ENCODE measurements at places on chromosomes 5 and 9. TPM values are rescaled to one million over a fixed set of nuclear protein-coding genes. Genes with fewer than 3 reads are reported as not detected.
A peak's percentile ranks its signal among the peaks of the same experiment; 100 is the strongest.

DNA sequence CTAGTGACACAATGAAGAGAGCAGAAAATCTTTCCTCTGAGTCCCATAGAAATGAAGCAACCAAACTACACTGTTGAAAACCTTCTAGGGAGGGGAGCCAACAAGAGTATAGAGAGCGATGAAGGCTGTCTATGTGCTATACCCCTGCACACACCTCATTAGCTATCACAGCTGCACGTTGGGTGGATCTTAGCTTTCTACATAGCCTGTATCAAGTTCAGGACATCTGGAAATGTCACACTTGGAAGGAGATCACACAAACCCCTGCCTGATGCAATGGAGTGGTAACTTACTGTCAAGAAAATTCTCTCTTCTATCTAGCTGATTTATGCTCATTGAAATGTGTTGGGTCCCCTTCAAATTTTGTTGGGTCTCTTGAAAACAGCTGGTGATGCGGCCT, 127.0 kb upstream of the NTRK2 start:
- DNase-seq: no peak
- H3K4me1 ChIP-seq: no peaks in the 10 kb centered on the region
- no peaks in the 10 kb centered on the region for H3K36me3 ChIP-seq
- no peaks in the 10 kb centered on the region for H3K27me3 ChIP-seq

GRCh38 chr9:4550777-4551484, 60.7 kb downstream of the SLC1A1 start:
- H3K27ac ChIP-seq: no peak overlapping the region
- H3K4me1 ChIP-seq: peaks cover 21% of the 10 kb centered on the region
- H3K4me3 ChIP-seq: no peak overlapping the region
- no peaks in the 10 kb centered on the region for H3K27me3 ChIP-seq
- H3K36me3 ChIP-seq: no peaks in the 10 kb centered on the region

DNA sequence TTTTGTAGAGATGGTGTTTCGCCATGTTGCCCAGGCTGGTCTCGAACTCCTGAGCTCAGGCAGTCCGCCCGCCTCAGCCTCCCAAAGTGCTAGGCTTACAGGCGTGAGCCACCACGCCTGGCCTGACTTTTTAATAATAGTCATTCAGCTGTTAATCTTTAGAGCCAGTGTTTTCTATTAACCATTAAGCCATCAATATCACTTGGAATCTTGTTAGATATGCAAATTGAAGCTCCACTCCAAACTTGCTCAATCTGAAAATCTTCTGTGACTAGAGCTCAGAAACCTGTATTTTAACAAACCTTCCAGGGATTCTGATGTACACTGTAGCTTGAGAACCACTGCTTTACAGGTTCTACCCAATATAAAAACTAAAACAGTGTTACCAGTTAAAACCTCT, 113.5 kb downstream of the CDC42SE2 start:
- no peak overlapping the region for H3K27ac ChIP-seq
- no peaks in the 10 kb centered on the region for H3K36me3 ChIP-seq
- H3K4me3 ChIP-seq: no peak overlapping the region
- DNase-seq: no peak

- H3K4me1 ChIP-seq: peaks cover 8% of the 10 kb centered on the region
- no peaks in the 10 kb centered on the region for H3K36me3 ChIP-seq
- peak; percentile 7 for DNase-seq
- no peak overlapping the region for H3K27ac ChIP-seq
These were observed 376.9 kb upstream of the KCNN2 start for GRCh38 chr5:113984928-113985327.

The SPINK5 gene
- 2.6 TPM for polyA plus RNA-seq

The SEC61B gene
- 377 TPM for polyA plus RNA-seq

The TXNDC8 gene
- polyA plus RNA-seq: not detected
